ENCODE measurements at places on chromosomes 4 and X. TPM values are rescaled to one million over a fixed set of nuclear protein-coding genes. Genes with fewer than 3 reads are reported as not detected.

- no peak for DNase-seq
- H3K4me3 ChIP-seq, result no peak overlapping the region
Observed at GRCh38 chr4:40199999-40200874, 3.4 kb downstream of the RHOH start.

- H3K4me1 ChIP-seq, result no peaks in the 10 kb centered on the region
- H3K27ac ChIP-seq, result no peak overlapping the region
- no peaks in the 10 kb centered on the region for H3K27me3 ChIP-seq
- no peak overlapping the region for H3K4me3 ChIP-seq
- no peak for DNase-seq
- H3K36me3 ChIP-seq, result no peaks in the 10 kb centered on the region
Observed at GRCh38 chr4:18291256-18291655, 269.7 kb upstream of the LCORL start.

DNA sequence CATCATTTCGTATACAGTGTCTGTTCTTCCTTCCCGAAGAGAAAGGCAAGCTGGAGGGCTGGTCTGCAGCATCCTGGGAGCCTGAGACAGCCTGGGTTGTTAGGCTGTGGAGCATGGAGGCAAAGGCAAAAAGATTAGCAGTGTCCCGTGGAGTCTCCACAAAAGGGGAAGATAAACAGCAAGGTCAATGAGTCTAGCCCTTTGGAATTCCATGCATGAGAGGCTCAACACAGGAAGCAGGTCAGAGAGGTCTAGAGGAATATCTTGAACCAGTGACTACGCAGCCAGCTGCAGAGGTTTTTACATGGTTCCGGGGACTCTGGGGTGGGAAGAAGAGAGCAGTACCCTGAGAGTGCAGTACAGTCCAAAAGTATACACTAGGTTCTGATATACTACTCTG, 12.2 kb upstream of the MCF2 start:
- no peak overlapping the region for H3K4me3 ChIP-seq
- no peaks in the 10 kb centered on the region for H3K36me3 ChIP-seq
- no peaks in the 10 kb centered on the region for H3K27me3 ChIP-seq
- H3K27ac ChIP-seq, result no peak overlapping the region
- no peak for DNase-seq
- H3K4me1 ChIP-seq, result no peaks in the 10 kb centered on the region

PASD1 gene
- total RNA-seq, result not detected

PKD2 gene
- 119 TPM for total RNA-seq
